ENCODE measurements at places on chromosomes 3 and 15.

- DNase-seq, result no peak
Observed at GRCh38 chr15:36831125-36831903, 251.9 kb downstream of the CDIN1 start.

- peak; percentile 13 for DNase-seq
Observed at GRCh38 chr15:64151727-64152506, at the start of gene SNX22. SNX22 (plus strand) TSS chr15:64151731; CDS start chr15:64151776, 45 bp downstream.

DNA sequence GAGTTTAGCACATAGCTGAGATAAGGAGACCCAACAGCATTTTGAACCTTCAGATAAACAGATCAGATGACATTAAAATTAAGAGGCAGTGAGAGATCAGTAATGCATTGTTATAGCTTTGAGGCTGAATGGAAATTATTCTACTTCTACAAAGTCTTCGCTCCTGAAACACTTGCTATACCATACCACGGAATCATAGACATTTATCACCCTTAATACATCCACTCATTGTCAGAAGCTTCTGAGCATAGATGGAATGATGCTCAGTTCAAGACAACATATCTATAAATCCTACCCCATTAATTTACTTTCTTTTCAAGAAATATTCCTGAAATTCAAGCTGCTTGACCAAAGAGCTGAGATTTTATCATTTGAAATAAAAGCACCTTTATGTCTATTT, 266.7 kb downstream of the C3orf38 start:
- DNase-seq, result no peak

DNA sequence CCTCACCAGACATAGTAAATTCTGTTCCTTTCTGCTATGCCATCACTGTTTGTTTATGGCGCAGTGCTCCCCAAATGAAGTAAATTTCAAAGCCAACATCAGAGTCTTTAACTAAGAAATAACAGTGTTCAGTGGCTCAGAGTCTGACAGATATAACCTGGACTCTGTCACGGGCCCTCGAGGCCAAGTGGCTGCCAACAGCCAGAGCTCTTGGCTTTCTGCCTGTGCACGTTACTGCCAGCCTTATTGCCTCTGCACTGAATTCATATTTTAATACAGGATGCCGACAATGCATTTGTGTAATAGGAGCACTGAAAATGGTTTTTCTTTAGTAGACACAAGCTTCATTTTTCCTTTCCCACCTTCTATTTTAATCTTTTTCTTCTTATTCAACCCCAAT, 219.9 kb downstream of the NLGN1 start:
- no peak for DNase-seq

DNA sequence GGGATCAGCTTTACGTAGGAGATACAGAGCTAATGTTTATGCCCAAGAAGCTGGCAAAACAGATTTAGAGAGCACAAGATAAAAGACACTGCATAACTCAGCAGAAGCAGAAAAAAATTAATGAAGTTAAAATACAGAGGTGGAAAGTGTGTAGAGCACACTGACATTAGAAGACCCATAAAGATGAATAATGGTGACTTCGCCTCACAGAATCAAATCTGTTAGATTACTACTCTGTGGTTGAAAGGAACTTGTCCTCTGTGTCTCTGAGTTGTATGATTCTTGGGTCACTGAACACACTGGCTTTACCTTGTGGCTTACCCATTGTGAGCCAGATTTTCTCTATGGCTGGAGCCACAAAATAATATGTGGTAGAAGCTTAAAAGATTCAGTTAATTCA, 224.4 kb downstream of the PLCH1 start:
- DNase-seq, result no peak

GRCh38 chr3:176927706-176928581, 269.3 kb downstream of the TBL1XR1 start:
- no peak for DNase-seq

DNA sequence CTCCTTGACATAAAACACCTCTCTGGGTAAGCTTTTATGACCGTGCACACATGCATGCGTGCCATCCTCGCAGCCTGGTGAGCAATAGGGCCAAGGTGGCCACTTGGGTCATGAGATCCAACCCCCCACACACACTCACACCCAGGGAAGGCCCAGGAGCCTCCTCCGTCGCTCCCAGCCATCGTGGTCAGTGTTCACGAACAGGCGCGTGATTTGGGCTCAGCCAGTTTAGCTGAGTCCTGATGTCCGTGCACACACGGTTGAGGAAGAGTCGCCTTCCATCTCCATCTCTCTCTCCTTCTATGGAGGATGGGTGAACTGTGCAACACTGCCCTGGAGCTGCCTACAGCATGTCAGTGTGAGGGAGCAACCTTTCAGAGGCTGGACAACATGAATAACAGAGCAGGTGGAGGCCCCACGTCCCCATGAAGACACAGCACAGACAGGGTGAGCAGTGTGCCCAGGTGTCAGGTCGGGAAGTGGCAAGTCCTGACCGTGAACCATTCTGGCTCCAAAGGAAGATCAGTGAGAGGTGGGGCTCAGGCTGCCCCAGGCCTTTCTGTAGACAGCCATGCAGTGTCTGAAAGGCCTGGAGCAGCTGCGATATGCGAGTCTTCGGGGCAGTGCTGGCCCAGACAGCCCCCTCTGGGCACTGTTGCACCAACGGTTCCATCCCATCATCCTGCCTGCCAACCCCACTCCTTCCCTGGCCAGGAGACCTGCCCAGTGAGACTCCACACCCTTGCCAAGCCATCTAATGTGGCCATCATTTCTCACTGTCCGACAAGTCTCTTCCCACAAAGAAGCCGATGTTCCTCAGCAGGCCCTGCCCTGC, 253.4 kb downstream of the OCA2 start:
- no peak for DNase-seq
